Effector CD8-positive, alpha-beta T cell (primary cell): ENCODE measurements at places on chromosomes 7 and 10.

DNA sequence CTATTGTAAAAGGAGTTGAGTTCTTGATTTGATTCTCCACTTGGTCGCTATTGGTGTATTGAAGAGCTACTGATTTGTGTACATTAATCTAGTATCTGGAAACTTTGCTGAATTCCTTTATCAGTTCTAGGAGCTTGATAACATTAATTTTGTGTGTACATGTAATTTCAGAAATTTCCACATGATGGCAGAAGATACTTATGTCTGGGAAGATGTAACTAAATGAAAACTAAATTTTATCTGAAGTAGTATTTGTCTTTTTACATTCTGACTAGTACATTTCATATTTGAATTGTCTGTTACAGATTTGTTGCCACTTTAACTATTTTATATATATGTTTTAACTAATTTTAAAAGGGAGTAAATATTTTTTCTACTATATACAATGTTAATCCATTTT is 27.6 kb downstream of the SDHAF3 start:
- DNase-seq = no peak

DNA sequence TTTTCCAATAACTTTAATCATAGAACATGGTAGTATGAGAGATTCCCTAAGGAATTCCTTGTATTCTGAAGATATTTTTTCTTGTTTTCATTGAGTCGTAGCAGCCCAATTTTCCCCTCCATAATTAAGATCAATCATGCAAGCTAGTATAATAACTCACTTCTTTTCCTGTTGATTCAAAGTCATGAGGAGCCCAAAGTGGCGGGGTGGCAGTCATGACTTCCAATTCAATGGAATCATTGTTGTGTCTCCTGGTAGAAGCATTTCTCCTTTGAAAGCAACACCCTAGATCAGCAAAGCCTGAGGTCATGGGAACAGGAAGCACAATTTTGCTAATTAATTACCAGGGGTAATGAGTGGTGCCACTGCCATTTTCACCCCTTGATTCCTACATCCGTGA is 77.6 kb upstream of the MAGI2 start:
- DNase-seq = no peak

DNA sequence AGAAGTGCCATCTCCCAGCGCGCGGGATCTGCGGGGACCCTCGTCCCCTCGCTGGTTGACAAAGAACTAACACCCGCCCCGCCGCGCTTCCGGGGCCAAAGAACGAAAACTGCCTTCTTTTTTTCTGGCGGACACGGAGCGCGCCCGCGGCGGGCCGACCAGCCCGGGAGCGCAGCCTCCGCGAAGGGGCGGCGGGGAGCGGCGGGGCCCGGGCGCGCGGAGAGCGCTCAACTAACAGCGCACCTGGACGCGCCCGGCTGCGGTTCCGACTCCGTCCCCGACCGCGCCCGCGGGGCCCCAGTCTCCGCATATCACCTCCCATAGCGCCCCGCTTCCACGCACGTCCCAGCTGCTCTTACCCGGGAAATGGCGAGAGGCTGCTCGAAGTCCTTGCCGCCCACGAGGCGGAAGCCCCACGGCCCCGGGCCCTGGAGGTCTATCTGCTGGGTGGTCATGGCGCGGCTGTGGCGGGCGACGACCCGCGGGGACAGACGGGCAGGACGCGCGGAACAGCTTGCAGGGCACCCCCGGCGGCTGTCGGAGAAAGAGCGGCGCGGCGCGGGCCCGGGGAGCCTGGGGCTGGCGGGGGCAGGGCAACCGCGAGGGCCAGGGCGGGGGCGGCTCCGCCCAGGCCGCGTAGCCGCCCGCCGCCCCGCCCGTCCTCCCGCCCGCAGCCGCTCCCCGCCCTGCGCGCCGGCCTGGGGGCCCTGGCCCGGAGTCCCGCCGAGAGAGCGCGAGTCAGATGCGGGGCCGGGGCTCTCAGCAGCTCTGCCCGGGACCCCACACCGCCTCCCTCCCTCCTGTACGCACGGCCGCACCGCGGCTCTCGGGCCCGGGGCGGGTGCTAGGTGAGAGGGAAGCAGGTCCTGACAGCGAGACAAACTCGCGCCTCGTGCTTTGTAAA is at the start of gene PDLIM1:
PDLIM1 (minus strand) TSS at position 543 of the 904 bp plus-strand sequence; CDS start at position 455, 88 bp downstream.
- DNase-seq = no peak

- no peak for DNase-seq
Measured at GRCh38 chr7:132430041-132430855, 146.0 kb downstream of the PLXNA4 start.

GRCh38 chr7:92695308-92696261 is 105.4 kb upstream of the FAM133B start:
- DNase-seq = no peak

- DNase-seq = no peak
Measured at GRCh38 chr10:11604865-11605650, 6.4 kb downstream of the USP6NL start.

- DNase-seq = no peak
Measured at GRCh38 chr10:131733596-131733995, 167.2 kb upstream of the PPP2R2D start.
